ENCODE measurements at places on chromosomes 3 and 15. TPM values are rescaled to one million over a fixed set of nuclear protein-coding genes. Genes with fewer than 3 reads are reported as not detected.

CPLX3 gene
- total RNA-seq = not detected

TRPM1 gene
- not detected for total RNA-seq

EPHA3 gene
- not detected for total RNA-seq

GOLGA8G gene
- 0.09 TPM for total RNA-seq

SLC22A13 gene
- total RNA-seq = 1.9 TPM

NR1I2 gene
- total RNA-seq = not detected

DNA sequence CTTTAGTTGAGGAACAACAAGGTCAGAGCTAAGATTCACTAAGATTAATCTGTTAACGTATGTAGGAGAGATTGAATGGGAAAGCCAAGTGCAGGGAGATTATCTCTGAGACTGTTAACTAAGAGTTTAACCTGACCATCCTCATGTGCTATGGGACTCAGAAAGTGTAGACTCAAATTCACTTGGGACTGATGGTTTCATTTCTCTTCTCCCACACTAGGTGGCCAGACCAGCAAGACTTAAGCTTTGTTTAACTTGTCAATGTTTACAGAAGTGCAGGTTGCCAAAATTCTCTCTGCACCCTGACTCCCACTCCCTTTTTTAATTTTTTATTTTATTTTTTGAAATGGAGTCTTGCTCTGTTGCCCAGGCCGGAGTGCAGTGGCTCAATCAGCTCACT, 6.3 kb upstream of the HEXA start:
- H3K36me3 ChIP-seq = no peaks in the 10 kb centered on the region
- no peak overlapping the region for H3K27ac ChIP-seq
- H3K4me1 ChIP-seq = no peaks in the 10 kb centered on the region

DNA sequence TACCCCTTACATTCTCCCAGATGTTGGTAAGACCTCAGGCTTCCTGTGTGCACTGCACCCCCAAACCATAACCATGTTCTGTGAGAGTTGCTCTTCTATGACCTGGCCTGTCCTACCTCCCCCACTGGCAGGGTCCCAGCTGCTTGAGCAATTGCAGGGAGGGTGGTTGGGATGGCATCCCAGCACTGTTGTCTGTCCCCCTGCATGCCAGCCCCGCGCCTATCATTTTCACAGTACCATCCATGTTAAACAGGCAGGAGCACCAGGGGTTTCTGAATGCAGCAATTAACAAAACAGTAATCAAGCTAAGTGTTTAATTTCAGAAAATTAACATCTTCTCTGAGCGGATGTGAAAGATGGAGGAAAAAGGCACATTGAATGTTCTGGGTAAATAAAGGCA, 345.5 kb downstream of the EPHB1 start:
- no peak for DNase-seq
- H3K4me3 ChIP-seq = no peak overlapping the region
- no peaks in the 10 kb centered on the region for H3K36me3 ChIP-seq
- no peak overlapping the region for H3K27ac ChIP-seq
- no peaks in the 10 kb centered on the region for H3K27me3 ChIP-seq
- H3K4me1 ChIP-seq = no peaks in the 10 kb centered on the region

GRCh38 chr3:122497425-122497824, 17.3 kb downstream of the KPNA1 start:
- peak; percentile 94 for DNase-seq
- peak overlapping the region; percentile 97 for H3K27ac ChIP-seq
- H3K27me3 ChIP-seq = no peaks in the 10 kb centered on the region
- peaks cover 52% of the 10 kb centered on the region for H3K4me1 ChIP-seq
- no peak overlapping the region for H3K4me3 ChIP-seq
- peaks cover 25% of the 10 kb centered on the region for H3K36me3 ChIP-seq

DNA sequence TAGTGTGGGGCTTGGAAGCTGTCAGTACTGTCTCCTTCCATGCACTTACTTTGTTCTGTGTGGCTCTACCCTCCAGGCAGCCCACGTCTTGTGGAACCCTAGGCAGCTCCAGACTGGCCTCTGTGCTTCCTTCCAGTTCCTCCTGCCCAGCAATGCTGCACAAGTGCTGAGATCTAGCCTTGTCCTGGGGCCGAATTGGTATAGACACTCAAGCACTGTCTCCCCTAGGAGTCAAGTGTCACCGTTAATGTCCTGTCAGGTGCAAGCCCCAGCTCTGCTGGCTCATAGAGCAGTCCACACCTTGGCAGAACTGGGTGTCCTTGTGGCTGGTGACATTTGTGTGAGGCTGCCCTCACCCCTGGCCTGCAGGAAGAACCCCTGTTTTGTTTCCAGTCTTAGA, 130.1 kb downstream of the EEFSEC start:
- peaks cover 7% of the 10 kb centered on the region for H3K36me3 ChIP-seq
- H3K27ac ChIP-seq = no peak overlapping the region
- H3K4me3 ChIP-seq = no peak overlapping the region

- DNase-seq = no peak
- no peaks in the 10 kb centered on the region for H3K4me1 ChIP-seq
- H3K4me3 ChIP-seq = no peak overlapping the region
- peaks cover 4% of the 10 kb centered on the region for H3K36me3 ChIP-seq
- no peaks in the 10 kb centered on the region for H3K27me3 ChIP-seq
Measured at GRCh38 chr3:174620855-174621472, 238.2 kb upstream of the NAALADL2 start.

DNA sequence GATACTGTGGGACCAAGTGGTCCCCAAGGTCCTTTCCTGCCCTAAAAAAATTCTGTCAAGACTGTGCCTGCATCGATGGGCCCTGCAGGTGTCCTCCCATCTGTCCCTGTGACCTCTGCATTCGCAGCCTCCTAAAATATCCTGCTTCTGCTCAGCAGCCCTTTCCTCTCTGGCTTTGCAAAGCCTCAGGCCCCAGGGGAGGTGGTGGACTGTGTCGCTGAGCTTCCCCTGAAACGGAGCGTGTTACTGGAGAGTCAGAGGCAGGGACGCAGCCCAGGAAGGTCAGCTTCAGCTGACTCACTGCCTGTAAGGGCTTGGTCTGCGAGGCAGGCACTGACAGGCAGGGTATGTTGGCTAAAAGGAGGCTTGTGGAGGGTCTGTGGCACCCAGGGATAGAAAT, 110.0 kb downstream of the RAB11A start:
- no peak overlapping the region for H3K4me3 ChIP-seq
- H3K4me1 ChIP-seq = no peaks in the 10 kb centered on the region
- no peak overlapping the region for H3K27ac ChIP-seq
- no peaks in the 10 kb centered on the region for H3K36me3 ChIP-seq

DNA sequence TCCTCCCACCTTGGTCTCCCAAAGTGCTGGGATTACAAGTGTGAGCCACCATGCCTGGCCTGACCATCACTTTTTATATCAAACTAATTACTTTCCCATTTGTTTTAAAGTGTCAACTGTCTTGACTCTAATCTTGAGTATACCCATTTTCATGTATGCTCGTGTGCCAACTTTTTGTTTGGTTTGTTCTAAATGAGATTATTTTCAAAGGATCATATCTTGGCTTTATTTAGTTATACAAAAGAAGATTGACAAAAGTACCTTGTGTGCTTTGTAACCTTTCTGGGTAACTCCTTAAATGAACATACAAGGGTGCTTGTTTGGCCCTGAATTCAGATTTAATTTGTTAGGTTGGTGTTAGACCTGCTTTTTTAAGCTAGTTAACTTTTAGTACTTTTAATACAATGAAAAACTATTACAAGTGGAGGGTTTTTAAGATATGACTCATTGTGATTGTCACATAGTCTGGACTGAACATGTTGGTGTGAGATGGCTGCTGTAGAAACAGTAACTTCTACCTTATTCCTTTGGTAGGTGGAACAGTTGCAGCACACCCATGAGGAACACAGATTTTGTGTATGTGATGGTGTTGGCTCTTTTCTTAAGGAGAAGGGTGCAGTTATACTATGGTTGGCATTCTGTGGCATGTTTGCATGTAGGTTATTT, 10.7 kb downstream of the KIF23 start:
- DNase-seq = no peak
- H3K27ac ChIP-seq = peak overlapping the region; percentile 61
- H3K27me3 ChIP-seq = no peaks in the 10 kb centered on the region
- H3K36me3 ChIP-seq = peaks cover 32% of the 10 kb centered on the region
- H3K4me1 ChIP-seq = peaks cover 10% of the 10 kb centered on the region

- H3K4me3 ChIP-seq = no peak overlapping the region
- H3K27ac ChIP-seq = no peak overlapping the region
- DNase-seq = no peak
- H3K27me3 ChIP-seq = peaks cover 33% of the 10 kb centered on the region
- no peaks in the 10 kb centered on the region for H3K36me3 ChIP-seq
Measured at GRCh38 chr3:173681188-173681678, 283.7 kb downstream of the NLGN1 start.

GRCh38 chr3:46665763-46666452, 27.6 kb downstream of the ALS2CL start:
- H3K4me1 ChIP-seq = peaks cover 25% of the 10 kb centered on the region
- DNase-seq = no peak
- H3K27me3 ChIP-seq = no peaks in the 10 kb centered on the region
- peaks cover 10% of the 10 kb centered on the region for H3K36me3 ChIP-seq
- no peak overlapping the region for H3K27ac ChIP-seq
- no peak overlapping the region for H3K4me3 ChIP-seq

DNA sequence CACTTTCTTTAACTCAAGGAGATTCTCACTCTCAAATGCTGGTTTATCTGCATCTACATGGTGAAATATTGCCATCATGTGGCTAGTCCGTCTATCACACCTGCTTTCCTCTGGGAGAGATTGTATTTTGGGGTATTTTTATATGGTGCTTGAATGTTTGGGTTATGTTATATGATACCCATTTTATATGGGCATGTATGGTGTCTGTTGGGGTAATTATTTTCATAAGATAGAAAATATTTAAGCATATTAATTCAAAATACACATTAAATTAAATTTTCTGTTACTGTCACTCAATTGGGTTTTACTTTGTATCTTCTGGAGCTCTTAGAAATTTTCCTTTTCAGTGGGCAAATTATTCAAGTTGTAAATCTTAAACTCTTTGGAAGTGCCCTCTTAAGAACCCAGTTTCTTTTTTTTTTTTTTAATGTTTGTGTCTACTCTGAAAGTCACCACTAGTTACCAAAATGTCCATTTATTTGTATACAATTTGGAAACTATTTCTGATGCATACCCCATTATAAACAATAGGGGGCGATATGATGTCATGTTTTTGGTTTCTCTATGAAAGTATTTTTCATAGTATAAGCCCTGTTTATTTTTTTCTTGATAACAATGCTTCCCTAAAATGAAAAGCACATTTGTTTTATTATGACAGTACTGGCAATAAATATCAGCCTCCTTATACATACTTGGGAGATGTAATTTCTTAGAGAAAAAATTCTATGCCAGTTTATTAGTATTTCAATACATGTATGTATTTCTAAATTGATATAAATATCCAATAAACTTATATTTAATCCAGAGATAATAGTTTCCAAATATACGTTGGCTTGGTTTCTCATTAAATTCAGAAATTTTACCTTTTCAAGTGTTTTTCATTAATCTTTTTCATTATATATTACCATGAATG, 36.1 kb upstream of the PLSCR5 start:
- DNase-seq = peak; percentile 51
- no peaks in the 10 kb centered on the region for H3K36me3 ChIP-seq
- H3K27me3 ChIP-seq = peaks cover 24% of the 10 kb centered on the region
- no peak overlapping the region for H3K27ac ChIP-seq

DNA sequence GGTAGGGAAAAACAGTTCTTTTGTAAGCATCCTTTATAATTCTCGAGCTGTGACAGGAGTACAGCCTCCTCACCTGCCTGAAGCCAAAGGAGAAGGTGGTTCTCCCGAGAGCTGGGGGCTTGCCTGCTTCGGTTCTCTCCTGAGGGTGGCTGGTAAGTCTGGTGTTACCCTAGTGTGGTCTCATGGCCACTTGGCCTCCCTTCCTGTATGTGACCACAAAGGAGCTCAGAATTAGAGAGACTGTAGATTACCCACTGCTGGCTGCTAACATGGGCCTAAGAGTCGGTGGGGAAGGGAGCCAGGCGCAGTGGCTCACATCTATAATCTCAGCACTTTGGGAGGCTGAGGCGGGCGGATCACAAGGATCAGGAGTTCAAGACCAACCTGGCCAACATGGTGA, 12.6 kb downstream of the PDHB start:
- H3K4me1 ChIP-seq = no peaks in the 10 kb centered on the region
- no peak for DNase-seq
- peaks cover 68% of the 10 kb centered on the region for H3K36me3 ChIP-seq
- no peak overlapping the region for H3K4me3 ChIP-seq
- H3K27ac ChIP-seq = no peak overlapping the region
- H3K27me3 ChIP-seq = no peaks in the 10 kb centered on the region

DNA sequence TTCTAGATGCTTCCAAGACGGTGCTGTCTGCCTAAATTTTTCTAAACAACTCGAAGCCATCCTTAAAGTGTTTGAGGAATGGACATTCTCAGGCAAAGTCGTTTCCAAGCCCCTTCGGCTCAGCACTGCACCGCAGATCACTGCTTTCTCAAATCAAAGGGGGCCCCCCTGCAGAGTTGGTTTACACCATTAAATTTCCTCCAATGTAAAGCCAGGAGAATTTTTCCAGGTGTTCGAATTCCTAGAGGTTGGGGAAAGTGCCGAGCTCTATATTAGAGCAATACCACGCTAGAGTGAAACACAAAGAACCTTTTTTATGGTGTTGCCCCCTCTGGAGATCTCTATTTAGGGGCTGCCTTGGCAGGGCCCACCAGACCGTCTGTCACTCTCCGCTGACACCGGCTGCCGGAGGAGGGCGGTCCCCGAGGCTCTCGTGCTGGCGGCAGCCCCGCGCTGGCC, 277.9 kb upstream of the NR2F2 start:
- no peaks in the 10 kb centered on the region for H3K27me3 ChIP-seq
- no peak overlapping the region for H3K27ac ChIP-seq
- no peaks in the 10 kb centered on the region for H3K4me1 ChIP-seq
- no peak for DNase-seq
- H3K4me3 ChIP-seq = no peak overlapping the region

DNA sequence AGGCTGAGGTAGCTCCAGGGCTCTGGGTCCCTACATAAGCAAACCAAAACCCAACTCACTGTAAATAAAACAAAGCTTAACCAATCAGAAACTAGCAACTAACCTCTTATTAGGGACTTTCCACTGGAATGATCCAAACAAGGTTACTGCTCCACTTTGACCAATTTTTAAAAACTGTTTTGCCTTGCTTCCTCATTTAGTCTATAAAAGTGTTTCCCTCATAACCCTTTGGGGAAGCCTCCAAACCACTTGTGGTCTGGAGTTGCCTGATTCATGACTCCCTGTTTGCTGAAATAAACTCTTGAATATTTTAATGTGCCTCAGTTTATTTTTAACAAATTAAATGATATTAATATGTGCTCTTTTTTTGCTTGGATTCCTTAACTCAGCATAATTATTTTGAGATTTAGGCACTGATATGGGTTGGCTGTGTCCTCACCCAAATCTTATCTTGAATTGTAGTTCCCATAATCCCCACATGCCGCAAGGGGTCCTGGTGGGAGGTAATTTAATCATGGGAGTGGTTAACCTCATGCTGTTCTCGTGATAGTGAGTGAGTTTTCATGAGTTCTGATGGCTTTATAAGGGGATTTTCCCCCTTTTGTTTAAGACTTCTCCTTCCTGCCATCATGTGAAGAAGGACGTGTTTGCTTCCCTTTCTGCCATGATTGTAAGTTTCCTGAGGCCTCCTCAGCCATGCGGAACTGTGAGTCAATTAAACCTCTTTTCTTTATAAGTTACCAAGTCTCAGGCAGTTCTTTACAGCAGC, 90.6 kb downstream of the CD200R1L start:
- H3K4me1 ChIP-seq = no peaks in the 10 kb centered on the region
- no peaks in the 10 kb centered on the region for H3K36me3 ChIP-seq

GRCh38 chr15:29410338-29410737, 140.7 kb upstream of the NSMCE3 start:
- H3K27ac ChIP-seq = no peak overlapping the region
- no peaks in the 10 kb centered on the region for H3K36me3 ChIP-seq
- no peaks in the 10 kb centered on the region for H3K4me1 ChIP-seq
- H3K4me3 ChIP-seq = no peak overlapping the region
- DNase-seq = no peak
